NCI-H524 treated with DMSO at 0.1 percent for 48 hours (cell line): ENCODE measurements at places on chromosomes 7 and 10.

GRCh38 chr7:121530227-121531174 is 134.4 kb upstream of the FAM3C start:
- peak; percentile 4 for DNase-seq

DNA sequence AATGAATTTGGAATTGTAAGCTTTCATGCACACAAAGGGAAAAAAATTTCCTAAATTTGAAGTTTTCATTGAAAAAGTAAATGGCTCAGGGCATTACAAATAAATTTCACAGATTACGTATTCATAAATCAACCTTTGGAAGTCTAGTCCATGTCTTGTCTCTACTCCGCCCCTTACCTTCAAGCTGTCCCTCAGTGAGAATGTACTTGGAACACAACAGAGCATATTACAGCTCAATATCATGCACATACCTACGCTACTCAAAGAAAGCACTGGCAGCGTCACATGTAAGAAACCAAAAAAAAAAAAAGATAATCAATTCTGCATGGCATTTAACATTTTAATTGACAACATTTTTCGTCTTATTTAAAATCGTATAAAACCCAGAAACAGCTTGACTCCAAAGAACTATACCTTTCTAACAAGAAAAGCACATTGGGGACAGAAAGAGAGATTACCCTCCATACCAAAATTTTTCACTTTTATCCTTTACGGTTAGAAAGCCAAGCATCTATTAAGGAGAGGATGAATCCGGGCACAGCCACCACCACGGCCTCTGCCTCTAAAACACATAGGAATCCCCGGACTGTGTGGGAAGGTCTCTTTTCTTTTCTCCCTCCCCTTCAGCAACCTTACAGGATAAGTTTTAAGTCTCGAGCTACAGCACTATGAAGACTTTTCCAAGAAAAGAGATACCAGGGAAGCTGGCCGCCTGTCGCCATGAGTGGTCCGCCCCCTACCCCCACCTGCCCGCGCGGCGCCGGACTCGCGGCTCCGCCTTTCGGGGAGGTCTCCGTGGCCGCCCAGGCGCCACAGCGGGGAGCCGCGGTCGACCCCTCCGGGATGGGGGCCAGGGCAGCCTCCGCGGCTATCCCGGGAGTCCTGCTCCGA is 1.1 kb downstream of the JMJD1C start:
- DNase-seq = no peak

- no peak for DNase-seq
Measured at GRCh38 chr10:4450981-4451908, 374.8 kb upstream of the AKR1E2 start.

GRCh38 chr7:152601305-152601798 is 74.6 kb downstream of the XRCC2 start:
- DNase-seq = no peak

DNA sequence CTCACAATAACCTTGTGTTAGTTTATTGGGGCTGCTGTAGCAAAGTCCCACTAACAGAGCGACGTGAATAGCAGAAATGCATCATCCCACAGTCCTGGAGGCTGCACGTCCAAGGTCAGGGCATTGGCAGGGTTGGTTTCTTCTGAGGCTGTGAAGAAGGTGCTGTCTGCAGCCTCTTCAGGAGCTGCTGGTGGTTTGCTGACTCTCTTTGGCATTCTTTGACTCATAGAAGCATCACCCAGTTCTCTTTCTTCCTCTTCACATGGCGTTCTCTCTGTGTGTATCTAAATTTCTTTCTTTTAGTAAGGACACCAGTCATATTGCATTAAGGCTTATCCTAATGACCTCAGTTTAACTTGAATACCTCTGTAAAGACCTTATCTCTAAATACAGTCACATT is 428.4 kb upstream of the KLF6 start:
- no peak for DNase-seq

DNA sequence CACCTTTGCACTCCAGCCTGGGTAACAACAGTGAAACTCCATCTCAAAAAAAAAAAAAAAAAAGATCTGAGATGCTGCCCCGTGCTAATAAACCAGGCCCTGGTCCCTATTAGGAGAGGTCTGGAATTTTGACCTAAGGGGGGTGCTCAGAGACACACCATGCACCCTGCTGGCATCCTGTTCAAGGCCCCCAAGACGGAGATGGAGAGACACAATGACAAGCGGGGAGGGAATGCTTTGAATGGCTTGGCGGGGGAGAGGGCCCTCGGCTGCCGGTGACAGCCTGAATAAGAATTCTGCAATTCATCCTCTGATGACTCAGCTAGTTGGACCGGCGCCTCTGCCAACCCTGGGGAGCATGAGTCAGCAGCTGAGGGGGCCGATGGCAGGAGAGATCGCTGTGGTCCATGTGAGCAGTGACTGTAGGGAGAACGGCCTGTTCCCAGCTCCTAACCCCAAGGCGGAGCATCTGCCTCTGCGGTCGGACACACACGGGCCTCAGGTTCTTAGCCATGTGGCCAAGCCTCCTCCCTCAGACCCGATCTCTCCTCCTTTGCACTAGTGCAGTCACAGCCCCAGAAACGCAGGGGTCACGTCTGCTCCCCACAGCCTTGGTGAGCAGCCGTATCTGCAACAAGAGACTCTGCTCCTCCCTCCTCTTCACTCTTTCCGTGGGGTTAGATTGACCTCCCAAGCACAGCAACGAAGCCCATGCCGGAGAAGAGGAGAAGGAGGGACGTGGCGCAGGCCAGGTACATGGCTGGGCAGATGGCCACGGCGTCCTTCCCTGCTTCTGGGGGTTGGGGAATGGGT is 14.9 kb downstream of the TRIM56 start:
- DNase-seq = no peak

GRCh38 chr10:43394868-43395267 is 14.1 kb downstream of the HNRNPF start:
- no peak for DNase-seq
